ENCODE measurements at places on chromosomes 6 and 20.
A peak's percentile ranks its signal among the peaks of the same experiment; 100 is the strongest.

GRCh38 chr6:80209430-80209829 is 103.0 kb downstream of the BCKDHB start:
- DNase-seq: no peak

GRCh38 chr20:46799781-46800408 is 90.4 kb downstream of the SLC2A10 start:
- no peak for DNase-seq

- peak; percentile 22 for DNase-seq
Measured at GRCh38 chr6:41200296-41200900, 551 bp downstream of the TREML2 start.

GRCh38 chr6:110656492-110656891 is 158.8 kb downstream of the CDK19 start:
- DNase-seq: no peak

GRCh38 chr6:4904461-4905025 is 99.3 kb downstream of the RPP40 start:
- DNase-seq: no peak

DNA sequence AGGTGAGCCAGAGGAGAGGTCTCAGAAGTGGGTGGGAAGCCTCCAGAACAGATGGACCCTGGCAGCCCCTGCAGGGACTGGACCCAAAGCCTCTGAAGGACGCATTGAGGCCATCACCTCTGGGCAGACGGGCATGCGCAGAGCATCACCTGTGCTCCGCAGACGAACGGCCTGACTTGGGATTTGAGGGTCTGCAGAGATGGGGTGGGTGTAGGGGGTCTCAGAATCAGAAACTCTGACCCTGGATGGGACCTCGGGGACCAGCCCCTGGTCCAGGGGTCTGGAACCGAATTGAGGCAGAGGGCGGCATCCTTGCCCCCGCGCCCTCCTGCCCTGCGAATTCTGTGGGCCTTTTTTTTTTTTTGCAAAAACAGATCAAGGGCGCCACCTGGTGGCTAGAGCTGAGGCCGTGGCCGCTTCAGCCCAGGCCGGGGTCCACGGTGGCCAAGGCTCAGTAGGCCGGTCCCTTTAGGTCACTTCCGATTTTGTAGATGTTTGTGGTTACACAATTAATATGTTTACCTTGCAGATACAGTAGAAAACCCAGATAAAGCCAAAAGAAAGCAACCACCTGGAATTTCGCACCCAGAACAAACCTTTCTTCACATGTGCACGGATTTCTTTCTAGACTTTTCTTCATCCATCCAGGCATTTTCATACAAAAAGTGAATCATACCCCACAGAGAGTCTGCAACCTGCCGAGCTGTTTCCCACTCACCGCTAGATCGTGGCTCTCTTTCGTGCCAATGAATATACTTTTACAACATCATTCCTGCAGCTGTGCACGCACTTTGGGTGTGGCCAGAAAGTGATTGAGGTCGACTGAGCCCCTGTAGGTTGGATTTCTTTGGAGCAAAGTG is 25.9 kb downstream of the ZBP1 start:
- peak; percentile 49 for DNase-seq

DNA sequence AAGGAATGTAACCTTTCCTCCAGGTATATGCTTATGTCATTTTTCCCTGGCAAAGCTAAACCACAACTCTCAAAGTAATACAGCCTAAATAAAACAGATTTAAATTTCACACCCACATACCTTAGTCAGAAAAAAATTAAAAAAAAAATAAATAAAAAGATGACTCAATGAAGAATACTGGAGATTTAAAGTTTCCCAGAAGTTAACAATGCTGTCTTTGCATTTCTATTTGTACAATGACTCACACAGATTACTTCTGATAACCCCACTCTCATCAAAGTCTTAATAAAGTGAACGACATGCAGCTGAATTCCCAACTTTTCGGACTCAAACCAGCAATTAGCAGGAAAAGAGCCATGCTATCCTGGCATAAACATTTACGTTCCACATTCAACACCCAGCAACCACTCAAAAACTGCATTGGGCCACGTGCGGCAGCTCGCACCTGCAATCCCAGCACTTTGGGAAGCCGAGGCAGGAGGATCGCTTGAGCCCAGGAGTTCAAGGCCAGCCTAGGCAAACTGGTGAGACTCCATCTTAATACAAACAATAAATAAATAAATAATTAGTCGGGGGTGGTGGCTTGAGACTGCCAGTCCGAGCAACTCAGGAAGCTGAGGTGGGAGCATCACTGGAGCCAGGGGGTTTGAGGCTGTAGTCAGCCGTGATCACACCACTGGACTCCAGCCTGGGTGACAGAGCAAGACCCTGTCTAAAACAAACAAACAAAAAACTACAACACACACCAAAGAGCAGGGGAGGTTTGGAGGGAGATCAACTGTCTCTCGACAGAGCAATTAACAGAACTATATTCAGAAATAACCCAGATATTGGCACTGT is 130.5 kb downstream of the WDR27 start:
- no peak for DNase-seq

DNA sequence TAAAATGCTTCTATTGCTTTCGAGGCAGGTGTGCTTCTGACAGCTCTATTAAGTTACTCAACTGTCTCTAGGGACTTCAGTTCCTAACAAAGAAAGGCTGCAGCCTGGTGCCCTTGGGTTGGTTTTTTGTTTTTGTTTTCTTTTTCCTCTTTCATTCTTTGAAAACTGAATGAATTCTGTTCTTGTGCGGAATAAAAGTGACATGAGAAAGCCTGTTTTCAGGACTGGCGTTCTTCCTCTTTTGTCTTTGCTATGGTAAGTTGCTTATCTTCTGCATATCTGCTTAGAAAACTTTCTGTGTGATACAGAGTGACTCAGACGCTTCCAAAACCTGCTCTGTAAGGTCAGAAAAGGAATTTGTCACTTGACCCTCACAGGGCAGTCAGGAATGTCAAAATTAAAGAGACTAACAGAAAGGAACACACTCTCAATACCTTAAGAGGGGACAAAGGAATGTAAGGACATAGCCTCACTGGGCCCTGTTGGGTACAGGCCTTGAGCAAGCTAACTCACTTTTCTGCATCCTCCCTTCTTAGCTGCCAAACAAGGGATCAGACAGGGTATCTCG is 56.2 kb upstream of the NHSL1 start:
- DNase-seq: no peak

DNA sequence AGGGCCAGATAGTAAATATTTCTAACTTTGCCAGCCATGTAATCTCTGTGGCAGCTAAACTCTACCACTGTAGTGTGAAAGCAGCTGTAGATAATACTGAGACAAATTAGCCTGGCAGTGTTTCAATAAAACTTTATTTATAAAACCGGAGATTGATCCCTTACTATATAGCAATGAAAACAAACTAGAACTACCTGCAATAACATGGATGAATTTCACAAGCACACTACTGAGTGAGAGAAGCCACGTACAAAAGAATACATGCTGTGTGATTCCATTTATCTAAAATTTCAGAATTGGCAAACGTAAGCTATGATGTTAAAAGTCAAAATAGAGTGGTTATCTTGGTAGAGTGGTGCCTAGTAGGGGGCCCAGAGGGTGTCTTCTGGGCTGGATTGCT is 198.7 kb upstream of the SGK1 start:
- no peak for DNase-seq

Data from activated T-cell treated with anti-CD3 and anti-CD28 coated beads, Interleukin-2, amount 50 U/mL, for 4 hours (primary cell).